ENCODE measurements at places on chromosomes 2 and 18.

GRCh38 chr2:26754972-26755670, 9.0 kb upstream of the SLC35F6 start:
- DNase-seq = no peak

DNA sequence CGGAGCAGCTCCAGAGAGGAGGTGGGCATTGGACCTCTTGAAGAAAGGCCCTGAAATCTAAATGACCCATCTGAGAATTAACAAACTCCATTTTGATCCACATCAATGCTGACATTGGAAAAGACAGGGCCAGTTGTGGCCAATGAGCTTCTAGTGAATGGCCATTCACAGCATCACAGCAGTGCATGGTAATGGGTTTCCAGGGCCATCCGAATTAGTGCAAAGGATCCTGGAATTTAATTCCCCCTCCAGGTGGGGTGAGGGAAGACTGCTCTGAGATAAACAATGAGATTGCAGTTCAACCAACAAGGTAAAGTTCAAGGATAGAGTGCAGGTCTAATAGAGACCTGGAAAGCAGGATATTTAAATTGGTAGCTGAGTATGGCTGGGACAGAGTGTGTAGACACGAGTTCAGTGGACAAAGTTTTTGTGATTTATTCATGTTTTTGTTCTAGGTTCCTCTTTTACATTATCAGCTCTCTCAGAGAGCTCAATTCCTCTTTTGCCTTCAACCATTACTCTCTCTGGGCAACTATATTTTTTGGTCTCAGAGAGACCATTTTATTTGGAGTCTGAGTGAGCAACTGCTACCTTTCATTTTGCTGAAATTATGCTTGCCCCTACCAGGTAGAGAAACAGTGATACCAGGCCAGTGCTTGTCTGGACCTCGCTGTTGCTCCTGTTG, 5.0 kb downstream of the TACR1 start:
- no peak for DNase-seq

DNA sequence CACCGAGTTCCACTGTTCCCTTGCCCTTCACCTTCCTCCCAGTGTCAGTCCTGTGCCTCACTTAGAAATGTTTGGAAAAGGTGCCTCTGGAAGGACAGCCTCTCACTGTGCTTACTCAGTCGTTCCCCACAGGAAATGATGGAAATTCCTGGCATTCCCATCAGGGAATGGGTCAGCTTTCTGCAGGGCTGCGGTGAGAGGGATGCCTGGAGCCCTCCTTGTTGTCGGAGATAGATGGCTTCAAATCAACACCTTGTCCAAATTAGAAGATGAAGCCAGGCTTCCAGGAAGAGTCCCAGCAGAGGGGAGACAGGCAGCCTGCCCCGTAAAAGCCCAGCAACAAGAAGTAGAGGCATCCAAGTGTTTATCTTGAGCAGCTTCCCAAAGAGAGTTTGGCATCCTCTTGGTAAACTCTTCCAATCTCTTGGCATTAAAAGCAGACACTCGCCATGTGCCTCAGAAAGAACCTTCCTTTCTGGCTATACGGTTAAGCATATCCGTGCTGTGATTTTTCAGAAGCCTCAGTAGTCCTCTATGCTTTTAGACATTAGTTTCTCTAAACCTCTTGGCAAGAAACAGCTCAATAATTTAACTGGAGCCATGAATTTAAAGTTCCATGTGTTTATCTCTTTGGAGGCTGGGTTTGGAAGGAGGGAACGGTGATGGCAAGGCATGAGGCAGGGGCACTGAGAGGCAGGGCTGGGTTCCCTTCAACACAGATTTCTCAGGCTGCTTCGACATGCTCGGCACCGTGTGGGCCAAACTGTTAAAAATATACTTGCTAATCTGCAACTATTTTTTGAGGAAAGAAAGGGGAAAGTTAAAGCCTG, 25.1 kb downstream of the COLEC12 start:
- no peak for DNase-seq

DNA sequence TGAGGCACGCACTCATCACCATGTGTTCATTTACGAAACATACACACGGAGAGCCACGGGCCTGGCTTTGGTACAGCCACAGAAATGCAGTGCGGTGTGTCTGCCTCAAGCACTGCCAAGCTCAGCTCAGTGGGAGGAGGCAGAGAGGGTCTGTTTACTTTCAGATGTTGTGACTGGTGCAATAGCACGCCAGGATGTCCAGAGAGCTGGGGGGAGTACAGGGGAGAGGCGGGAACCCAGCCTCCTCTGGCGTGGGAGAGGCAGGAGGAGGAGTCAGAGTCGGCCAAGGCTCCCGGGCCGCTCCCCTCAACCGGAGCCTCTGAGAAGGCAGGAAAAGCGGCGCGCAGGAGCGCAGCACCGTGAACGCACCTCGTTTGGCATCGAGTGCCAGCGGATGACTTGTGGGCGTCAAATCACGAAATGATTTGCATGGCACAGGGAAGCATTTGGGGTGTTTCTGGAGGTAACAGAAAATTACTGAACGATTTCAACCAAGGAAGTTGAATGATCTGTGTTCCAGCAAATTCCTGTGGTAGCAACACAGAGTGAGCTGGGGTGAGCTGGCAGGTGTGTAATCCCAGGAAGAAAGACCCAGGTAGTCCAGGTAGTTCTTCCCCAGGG, 143.0 kb downstream of the ZNF516 start:
- DNase-seq = no peak

DNA sequence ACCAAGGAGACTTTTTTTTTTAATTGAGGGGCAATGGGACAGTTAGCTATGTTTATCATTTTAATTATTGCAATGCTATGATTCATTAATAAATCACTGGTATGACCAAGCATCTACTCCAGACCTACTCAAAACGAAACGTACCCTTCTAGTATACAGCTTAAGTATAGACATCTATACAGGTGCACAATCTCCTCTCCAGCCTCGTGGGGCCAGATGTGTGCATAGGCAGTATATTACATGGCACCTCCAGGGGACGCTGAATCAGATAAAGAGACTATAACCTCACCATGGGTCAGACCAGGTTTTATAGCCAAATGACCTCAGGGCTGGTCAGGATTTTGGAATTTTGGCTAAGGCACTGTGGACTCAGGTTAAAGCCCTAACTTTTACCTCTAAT, 86.6 kb downstream of the SS18 start:
- DNase-seq = no peak

DNA sequence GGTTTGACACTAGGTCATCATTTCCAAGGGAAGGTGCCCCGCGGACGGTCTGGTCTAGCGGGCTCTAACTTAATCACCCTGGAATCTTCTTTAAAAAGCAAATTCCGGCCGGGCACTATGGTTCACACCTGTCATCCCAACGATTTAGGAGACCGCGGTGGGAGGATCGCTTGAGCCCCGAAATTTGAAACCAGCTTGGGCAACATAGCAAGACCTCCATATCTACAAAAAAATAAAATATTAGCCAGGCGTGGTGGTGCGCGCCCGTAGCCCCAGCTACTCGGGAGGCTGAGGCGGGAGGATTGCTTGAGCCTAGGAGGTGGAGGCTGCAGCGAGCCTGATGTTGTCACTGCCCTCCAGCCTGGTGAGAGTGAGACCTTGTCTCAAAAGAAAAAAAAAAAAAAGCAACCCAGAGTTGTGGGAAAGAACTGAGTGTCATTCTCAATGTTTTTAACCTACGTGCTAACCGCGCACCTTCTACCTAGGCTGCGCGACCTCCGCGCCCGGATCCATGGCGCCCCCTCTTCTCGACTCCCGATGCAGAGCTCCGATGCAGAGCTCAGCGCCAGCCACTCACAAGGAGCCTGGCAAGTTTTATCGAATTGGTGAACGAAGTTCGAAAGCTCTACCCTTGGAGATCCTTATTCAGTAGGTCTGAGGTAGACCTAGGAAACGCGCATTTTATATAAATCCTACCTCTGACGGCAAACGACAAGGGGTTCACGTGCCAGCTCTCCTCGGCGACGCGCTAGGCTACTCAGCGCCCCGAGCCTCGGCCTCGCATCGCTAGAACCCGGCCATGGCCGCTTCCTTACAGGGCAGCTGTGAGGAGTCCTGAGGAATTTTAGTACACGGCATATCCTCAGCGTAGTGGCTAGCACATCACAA, 888 bp upstream of the TWSG1 start:
- no peak for DNase-seq

- no peak for DNase-seq
Observed at GRCh38 chr2:55430211-55430975, 10.7 kb upstream of the CCDC88A start.
